Left renal cortex interstitium (tissue), 4 donors: ENCODE measurements at places on chromosomes 3 and 15. TPM values are rescaled to one million over a fixed set of nuclear protein-coding genes. Genes with fewer than 3 reads are reported as not detected.

GRCh38 chr3:97684490-97684889, 80.1 kb upstream of the ARL6 start:
- DNase-seq = no peak

The EIF5A2 gene
- polyA plus RNA-seq = 4.2 TPM

The TMEM44 gene
- 22.9 TPM for polyA plus RNA-seq

GRCh38 chr3:106126846-106127235, 258.0 kb upstream of the CBLB start:
- no peak for DNase-seq

DNA sequence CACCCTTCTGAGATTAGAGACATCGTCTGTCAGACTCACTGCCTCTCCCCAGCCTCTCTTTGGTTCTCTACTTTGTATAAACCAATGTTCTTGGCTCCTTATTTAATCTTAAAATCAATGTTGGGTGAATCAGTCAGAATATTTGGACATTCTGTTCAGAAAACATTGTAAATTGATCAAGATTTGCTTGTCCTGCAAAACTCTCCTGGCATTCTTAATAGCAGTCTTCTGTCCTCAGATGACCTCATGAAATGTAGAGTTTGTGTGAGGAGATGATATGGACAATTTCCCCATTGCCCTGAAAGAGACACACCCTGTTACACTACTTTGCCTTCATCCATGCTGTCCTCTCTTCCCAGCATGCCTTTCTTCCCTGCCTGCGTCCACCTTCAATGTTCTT, 33.6 kb downstream of the CD200R1L start:
- DNase-seq = no peak

GRCh38 chr15:100081454-100081853, 260.3 kb downstream of the ADAMTS17 start:
- DNase-seq = no peak

GRCh38 chr15:35697549-35698299, 151.8 kb upstream of the DPH6 start:
- no peak for DNase-seq

The CX3CR1 gene
- 4.1 TPM for polyA plus RNA-seq

- peak; percentile 65 for DNase-seq
Measured at GRCh38 chr15:82663186-82663600, 16.0 kb upstream of the CPEB1 start.

The CEP97 gene
- polyA plus RNA-seq = 11.8 TPM

GRCh38 chr15:80710635-80711554, 15.8 kb downstream of the ABHD17C start:
- no peak for DNase-seq

- DNase-seq = no peak
Measured at GRCh38 chr15:71716990-71717389, 93.4 kb upstream of the NR2E3 start.

DNA sequence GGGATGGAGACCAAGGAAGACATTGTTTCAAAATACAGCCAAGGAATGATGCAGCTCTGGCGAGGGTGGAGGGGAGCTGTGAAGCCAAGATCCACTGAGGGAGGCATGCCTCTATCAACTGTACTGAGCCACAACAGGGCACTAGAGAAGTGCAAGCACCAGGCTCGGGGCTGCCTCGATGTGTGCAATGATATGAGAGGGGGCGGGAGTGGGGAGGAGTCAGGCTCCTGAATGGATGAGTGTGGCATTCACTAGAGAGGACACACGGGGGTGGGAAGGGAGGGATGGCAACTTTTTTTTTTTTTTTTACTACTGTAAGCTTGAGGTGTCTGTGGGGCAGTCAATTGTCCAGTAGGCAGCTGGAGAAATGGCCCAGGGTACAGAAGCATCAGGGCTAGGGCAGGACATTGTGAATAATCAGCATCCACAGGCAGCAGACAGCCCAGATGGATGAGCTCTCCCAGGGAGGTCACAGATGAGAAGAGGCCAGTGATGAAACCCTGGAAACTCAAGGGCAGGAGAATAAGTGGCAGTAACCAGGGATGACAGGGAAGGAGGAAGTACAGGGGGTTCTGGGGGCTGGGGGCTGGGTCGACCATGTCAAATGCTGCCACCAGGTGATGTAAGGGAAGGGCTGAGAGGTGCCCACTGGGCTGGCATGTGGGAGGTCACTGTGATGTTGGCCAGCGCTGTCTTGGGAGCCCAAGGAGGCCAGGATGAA, 5.9 kb downstream of the STOML1 start:
- no peak for DNase-seq

GRCh38 chr15:86570738-86571137, 491.1 kb downstream of the AGBL1 start:
- no peak for DNase-seq

- DNase-seq = no peak
Measured at GRCh38 chr3:126931806-126932187, 51.1 kb upstream of the PLXNA1 start.

DNA sequence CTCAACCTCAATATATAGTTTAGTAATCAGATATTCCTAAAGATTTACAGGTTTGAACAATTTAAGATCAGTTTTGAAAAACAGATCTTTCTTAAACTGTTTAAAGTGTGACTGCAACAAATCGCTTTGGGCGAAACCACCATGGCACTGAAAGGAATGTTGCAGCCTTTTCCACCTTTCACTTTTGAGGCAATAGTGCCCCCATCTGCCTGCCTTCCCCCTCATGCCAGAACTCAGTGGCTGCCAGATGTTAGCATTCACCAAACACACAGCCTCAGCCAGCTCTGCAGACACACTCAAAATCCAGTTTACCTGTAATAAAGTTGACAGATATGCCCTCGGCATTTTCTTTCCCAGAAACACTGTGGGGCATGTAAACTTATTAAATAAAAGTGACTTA, 3.3 kb downstream of the LYSMD4 start:
- no peak for DNase-seq

DNA sequence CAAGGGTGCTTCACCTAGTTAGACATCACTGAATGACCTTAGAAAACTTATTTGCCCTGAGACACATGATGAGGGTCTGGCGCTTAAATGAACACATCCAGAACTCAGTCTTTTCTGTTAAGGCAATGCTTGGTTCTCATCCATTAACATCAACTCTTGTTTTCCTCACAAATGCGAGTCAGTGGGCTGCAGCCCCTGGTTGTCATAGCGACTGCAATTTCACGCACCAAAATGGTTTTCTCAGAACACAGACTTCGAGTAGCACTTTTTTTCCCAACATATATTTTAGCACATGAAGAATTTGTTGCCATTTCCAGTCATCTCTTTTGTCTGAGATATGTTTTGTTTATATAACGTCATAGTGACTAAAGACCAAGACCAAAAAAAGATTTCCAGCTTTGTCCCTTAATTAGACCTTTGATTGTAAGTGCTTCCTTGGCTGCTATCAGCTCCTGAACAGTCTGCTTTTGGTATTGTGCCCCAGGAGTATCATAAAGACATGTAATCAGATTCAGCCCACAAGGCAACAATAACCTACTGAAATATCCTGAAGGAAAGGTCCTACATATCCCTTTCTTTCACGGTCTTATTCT, 68.5 kb downstream of the GPR176 start:
- no peak for DNase-seq

DNA sequence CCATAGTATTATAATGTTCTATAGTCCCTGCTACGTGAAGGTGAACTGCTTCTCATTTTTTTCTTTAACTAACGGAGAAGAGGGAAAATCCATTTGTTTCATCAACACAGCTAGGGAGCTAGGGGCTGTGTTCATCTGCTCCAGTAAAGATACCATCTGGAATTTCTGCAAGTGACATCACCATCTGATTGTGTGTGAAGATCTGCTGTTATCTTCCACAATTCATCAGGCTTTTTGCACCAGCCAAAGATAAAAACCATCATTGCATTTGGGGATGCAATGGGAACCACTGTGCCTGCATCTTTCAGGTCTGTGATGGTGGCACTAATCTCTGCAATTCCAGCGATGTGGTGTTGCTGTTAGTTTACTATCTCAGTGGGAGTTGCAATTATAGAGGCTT, 35.5 kb upstream of the NOX5 start:
- no peak for DNase-seq

The GNAT1 gene
- not detected for polyA plus RNA-seq

- no peak for DNase-seq
Measured at GRCh38 chr15:23758891-23759290, 71.8 kb upstream of the NDN start.

DNA sequence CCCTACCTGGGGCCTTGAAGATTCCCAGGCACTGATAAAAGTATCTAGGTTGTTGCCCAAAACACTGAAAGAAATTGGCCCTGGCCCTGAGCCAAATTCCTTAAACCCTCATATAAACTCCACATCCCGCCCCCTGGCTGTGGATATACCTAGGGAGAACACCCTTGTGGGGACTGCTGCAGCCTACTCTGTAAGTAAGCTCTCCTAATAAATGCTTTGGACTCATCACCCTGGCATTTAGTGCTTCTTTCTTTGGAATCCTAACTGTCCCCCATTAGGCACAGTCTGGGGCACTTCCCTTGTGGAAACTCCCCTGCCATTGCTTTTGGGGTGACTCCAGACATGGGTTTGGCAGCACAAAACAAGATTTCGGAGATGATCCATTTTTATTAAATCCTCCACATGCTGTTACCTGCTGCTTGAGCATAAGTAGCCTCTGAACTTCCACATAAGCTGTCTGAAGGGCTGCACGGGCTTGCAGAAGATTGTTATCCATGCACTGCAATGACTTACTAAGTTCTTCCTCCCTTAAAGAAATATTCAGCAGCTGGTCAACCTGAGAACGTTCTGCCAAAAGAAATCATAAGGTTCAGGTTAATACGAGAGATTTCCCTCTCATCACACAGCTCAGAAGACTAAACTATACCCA, 46.4 kb downstream of the ZNF106 start:
- DNase-seq = no peak

The PLA2G4E gene
- not detected for polyA plus RNA-seq
